ENCODE measurements at places on chromosomes 4 and X. TPM values are rescaled to one million over a fixed set of nuclear protein-coding genes. Genes with fewer than 3 reads are reported as not detected.

Gene MAGEA1
- not detected for total RNA-seq

GRCh38 chrX:120120223-120120622 lies 4.5 kb upstream of the RHOXF1 start:
- no peak for DNase-seq

Gene KCNE5
- 1.8 TPM for total RNA-seq

Gene PTCHD1
- total RNA-seq = 0.99 TPM

Gene SAGE1
- not detected for total RNA-seq

GRCh38 chr4:14871676-14872430 lies 130.4 kb upstream of the CPEB2 start:
- DNase-seq = no peak
